Renal pelvis (tissue), 12 donors: ENCODE measurements at places on chromosomes 5 and 9. TPM values are rescaled to one million over a fixed set of nuclear protein-coding genes. Genes with fewer than 3 reads are reported as not detected.

Gene FRMPD1
- polyA plus RNA-seq: 0.75 TPM

Gene SLC36A1
- 7.3 TPM for polyA plus RNA-seq

Gene GABRA6
- polyA plus RNA-seq: not detected

Gene GMCL2
- not detected for polyA plus RNA-seq

Gene TMEM174
- polyA plus RNA-seq: 22.4 TPM

Gene WDR41
- 50.6 TPM for polyA plus RNA-seq

Gene SGCD
- polyA plus RNA-seq: 6.7 TPM

Gene DAB2IP
- polyA plus RNA-seq: 40.0 TPM

Gene CPEB4
- polyA plus RNA-seq: 51.3 TPM

Gene PCDHB5
- polyA plus RNA-seq: 9.5 TPM

Gene NPR3
- polyA plus RNA-seq: 16.4 TPM

Gene TCF7
- 14.6 TPM for polyA plus RNA-seq

Gene NR6A1
- polyA plus RNA-seq: 1.0 TPM

Gene PLPPR1
- polyA plus RNA-seq: 18.3 TPM

Gene FCN1
- 2.1 TPM for polyA plus RNA-seq

Gene DIRAS2
- polyA plus RNA-seq: 8.1 TPM
